ENCODE measurements at places on chromosomes 1 and 21.

DNA sequence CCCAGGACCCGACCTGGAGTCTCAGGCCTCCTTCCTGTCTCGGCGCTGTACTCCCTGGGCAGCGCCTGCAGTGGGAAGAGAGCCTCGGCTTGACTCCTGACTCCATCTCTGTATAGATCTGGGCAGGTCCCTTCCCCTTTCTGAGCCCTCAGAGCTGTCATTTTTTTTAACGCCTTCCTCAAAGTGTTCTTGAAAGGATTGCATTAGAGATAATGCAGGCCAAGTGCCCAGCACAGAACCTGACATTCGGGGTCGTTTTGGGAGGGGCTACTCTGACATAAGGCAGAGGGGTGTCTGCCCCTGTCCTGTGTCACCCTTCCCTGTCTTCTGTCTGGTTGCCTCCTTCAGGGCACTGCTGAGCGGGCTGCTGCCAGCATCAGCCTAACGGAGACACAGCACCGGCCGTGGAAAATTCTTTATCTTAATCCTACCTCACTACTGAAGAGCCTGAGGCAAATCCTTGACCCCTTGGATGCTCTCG lies 271.6 kb downstream of the TRABD2B start:
- no peak for DNase-seq

DNA sequence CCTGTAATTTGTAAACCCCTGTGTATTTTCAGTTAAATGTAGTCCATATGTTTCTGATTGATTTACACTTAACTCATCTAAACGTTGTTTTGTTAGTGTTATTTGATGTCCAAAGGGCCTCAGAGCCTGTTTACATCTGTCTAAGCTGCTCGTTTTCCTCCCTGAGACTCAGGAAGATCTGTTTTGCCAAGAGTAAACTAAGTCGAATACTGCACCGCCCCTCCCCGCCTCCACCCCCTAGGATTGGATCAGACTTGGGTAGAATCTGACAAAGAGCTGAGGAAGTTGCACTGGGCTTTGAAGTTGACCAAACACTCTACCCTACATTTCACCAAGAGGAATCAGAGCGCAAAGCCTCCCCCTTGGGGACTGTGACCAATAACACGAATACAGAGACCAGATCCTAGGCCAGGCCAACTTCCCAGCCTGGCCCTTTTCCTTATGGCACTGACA lies 206.9 kb upstream of the LMO4 start:
- DNase-seq = no peak

DNA sequence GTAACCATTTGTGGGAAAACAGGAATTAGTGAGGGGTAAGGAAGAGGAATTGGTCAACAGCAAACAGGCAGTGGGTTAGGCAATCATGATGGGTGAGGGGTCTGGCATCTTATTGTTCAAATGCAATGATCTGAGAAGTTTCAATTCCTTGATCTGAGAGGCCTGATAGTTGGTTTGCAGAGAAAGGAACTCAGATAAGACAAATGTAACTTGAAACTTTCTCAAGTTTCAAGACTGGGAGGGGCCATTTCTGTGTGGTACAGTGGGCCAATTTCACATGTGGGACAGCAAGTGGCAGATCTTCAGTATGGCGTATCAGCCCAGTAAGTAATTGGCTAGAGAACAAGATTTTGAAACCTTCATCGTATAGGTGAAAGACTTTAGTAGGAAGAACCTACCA lies 102.5 kb downstream of the XPR1 start:
- DNase-seq = no peak

GRCh38 chr1:161398900-161399256 lies 31.2 kb upstream of the CFAP126 start:
- DNase-seq = no peak

DNA sequence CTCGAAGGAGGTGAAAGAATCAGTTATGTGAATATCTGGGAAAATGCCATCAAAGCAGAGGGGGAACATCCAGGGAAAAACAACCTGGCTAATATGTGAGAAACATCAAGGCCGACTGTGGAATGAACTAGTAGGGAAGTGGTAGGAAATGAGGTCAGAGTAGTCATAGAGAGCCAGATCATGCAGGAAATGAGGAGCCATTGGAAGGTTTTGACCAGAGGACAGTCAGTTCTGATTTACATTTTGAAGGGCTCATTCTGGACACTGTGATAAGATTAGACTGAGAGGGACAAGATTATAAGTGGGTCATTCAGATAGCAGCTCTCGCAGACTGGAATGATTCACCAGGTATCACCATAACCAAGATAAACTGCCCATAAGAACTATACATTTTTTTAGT lies 63.7 kb downstream of the SYT14 start:
- no peak for DNase-seq

Data from bronchial epithelial cell (primary cell).